Testis (tissue), 5 donors: ENCODE measurements at places on chromosomes 4 and X.

DNA sequence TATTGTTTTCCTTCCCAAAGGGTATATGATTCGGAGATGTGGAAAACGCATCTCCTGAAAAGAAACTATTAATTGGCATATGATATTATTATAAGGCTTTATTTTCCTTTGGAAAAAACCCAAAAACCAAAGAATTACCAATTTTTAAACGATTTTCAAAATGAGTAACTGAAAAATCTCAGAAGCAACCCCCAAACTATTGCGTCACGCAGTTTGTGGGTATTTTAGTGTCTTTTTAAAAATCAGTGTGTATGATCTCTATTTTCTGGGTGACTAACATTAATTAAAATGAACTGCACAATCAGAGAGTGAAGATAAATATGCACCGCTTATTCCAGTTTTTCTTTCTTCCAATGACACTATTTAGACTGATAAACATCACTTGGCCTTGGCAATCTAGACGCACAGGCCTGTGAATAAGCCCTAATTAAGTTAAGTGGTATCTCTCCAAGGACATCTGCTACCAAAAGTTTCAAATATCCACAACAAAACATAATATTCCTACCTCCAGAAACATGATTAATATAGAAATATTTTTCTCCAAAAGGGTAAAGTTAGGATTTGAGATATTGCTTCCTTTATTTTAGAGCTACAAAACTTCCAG lies 511.5 kb upstream of the FAM241A start:
- DNase-seq = no peak

GRCh38 chrX:41946989-41947612 lies 23.7 kb upstream of the CASK start:
- DNase-seq = no peak

DNA sequence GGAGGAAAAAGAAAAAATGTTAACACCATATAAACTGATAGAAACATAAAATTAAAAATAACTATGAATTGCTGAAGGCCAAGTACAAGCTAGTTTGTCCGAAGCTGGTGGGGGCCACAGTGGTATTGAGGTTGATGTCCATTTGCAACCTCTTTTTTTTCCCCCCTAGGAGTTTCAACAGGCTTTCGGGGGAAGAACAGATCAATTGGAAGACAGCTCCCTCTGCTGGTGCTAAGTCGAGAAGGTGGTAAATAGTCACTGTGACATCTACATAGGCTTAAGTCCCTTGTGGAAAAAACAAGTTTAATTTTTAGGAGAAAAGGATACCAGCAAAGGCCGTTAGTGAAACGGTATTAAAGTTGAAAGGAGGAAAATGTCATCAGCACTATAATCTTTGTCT lies 115.7 kb upstream of the ZXDA start:
- DNase-seq = peak; percentile 38

- no peak for DNase-seq
Observed at GRCh38 chr4:61553557-61554125, 353.5 kb downstream of the ADGRL3 start.

GRCh38 chr4:108008721-108009120 lies 19.0 kb downstream of the HADH start:
- DNase-seq = no peak

- no peak for DNase-seq
Observed at GRCh38 chr4:11011249-11011648, 326.7 kb upstream of the CLNK start.

DNA sequence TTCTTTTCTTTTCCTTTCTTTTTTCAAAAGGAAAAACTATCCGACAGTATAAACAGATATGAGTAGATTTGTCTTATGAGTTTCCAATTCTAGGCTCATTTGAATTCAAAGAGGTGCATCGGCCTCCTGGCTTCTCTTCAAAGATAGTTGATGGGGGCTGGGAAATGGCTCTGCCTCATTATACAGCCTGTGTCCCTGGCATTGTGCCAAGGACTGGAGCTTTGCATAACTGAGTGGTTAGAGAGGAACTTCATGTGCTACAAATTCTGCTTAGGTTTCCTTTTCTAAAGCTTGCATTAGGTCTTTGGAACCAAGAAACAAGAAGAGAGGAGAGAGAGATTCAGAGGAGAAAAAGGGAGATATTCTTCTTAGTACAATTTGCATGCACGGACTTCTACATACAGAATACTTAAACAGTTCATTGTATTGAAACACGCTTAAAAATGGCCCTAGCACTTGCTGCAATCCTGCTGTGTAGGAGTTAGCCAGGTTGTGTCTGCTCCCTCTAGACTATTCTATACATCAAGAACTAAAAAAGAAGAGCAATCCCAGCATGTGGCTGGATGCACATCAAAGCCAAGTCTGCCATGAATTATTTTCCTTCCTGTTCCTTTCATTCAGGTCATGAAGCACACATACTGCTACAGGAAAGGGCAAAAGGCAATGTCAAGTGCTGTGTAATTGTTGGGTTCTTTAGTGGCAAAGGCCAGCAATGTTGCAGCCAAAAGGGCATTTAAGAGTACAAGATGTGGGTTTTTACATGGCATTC lies 70.9 kb downstream of the INTS12 start:
- peak; percentile 73 for DNase-seq

- DNase-seq = no peak
Observed at GRCh38 chr4:48028696-48029095, 12.1 kb downstream of the NIPAL1 start.

GRCh38 chr4:88275516-88275915 lies 8.8 kb downstream of the PPM1K start:
- DNase-seq = no peak

GRCh38 chr4:172104539-172104938 lies 291.3 kb downstream of the GALNTL6 start:
- DNase-seq = no peak

GRCh38 chr4:120109406-120109805 lies 42.8 kb upstream of the MAD2L1 start:
- no peak for DNase-seq

- no peak for DNase-seq
Observed at GRCh38 chr4:139808381-139808807, 142.8 kb downstream of the MGST2 start.

GRCh38 chrX:1423215-1423614 lies 29.5 kb downstream of the ASMTL start:
- peak; percentile 7 for DNase-seq

DNA sequence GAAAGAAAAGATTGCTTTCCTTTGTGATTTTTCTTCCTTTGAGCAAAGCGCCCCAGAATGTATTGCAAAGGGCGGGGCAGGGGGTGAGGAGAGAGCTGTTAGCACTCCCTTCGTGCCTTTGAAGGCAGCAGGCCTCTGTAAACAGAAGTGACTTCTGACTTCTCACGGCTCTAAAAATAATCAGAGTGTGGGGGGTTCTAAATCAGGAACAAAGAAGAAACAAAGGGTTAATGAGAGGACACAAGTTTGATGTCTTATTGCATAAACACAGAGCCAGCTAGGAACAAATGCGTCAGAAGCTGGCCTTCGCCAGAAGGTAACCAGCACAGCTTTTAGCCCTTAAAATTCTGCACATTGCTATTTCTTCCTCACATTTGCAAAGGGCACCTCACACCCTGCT lies 626.2 kb downstream of the MID1IP1 start:
- no peak for DNase-seq

DNA sequence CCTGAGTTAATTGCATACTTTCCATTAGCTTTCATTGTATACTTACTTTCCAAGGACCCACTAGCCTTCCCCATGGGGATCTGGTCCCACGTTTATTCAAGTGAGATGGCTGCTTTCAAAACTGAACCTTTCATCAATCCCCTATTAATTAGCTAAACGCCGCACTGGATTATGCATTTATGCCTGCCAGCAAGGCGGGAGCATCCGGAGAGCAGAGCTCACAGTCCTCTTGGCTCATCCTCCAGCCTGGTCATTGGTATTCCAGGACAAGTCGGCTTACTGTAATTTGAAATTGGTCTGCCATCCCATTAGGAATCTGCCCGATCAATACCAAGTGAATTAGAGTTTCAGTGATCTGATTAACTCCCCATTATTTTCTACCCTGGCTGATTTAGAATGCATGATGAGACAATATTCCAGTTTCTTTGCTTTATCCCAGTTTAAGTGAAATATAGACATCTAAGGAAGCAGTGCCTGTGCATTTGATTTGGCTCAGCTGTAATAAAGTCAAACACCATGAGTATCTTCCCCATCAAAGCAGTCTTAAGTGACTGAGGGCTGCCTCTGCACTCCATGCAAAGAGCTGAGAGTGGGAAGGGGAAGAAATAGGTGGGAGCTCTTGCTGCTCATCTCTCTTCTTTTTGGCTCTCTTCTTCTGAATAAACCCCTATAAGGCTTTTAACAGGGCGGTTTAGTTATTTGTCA lies 411.4 kb downstream of the GPAT3 start:
- no peak for DNase-seq

GRCh38 chr4:81965911-81966310 lies 407.9 kb downstream of the HNRNPD start:
- no peak for DNase-seq

DNA sequence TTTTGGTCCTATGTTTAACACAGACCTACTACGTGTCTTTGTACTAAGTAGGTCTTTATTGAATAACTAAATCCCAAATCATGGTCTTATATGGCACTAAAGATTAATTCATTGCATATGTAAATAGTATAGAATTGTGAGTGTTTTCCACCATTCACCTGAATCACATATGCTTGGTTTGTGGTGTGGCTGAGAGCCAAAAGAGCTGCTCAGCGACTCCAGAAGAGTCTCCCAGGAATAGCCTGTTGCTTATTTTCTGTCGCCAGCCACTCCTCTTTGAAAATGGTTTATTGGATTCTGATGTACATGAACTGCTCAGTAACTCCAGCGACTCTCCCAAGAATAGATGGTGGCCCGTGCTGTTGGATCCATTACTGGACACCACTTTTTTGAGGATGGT lies 184.5 kb downstream of the CLCN4 start:
- no peak for DNase-seq

- DNase-seq = no peak
Observed at GRCh38 chrX:51192104-51192503, 140.5 kb upstream of the NUDT10 start.

GRCh38 chr4:73193155-73193554 lies 65.4 kb downstream of the ANKRD17 start:
- DNase-seq = no peak

DNA sequence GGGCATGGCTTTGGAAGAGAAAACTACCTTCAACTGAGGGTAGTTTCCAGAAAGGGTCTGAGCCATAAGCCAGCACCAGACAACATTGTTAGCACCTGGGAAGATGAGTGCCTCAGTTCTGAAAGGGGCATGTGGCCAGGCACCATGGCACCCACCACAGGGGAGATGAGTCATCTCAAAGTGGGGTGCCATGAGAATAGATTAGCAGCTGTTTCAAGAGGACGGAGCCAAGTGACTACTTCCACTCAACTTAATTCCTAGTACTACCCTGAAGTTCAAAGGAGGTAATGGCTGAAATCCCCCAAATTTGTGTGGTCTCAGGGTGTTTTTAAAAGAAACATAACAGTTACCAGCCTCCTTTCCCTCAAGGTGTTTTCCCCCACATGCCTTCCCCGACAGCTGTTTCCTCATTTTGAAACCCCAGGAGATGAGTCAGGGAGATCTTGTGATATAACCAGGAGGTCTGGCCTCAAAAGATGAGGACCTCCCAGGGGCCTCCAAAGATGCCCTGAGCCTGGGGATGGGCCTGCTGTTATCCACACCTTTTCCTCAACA lies 27.8 kb upstream of the FTHL17 start:
- DNase-seq = no peak

GRCh38 chrX:138710866-138711341 lies 613 bp downstream of the FGF13 start:
- peak; percentile 17 for DNase-seq

DNA sequence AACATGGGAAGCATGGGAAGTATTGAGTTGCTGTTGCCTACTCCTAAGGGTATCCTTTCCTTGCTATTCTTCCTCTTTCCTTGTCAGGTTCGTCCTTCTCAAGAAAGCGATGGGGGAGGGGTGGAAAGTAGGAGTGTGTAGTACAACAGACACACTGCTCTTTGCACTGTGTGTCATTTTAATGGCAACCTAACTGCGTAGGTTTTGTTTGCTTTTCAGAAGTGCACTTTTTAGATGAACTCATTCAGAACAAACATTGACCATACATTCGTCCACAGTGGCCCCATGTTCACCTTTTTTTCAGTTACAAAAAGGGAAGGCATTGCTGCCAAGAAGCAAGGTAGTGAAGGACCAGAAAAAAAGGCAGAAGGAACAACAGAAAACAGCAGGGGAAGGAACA lies 10.2 kb upstream of the YIPF6 start:
- DNase-seq = no peak

GRCh38 chr4:168849030-168849675 lies 160.9 kb downstream of the CBR4 start:
- no peak for DNase-seq

- DNase-seq = no peak
Observed at GRCh38 chr4:108170631-108171338, 2.1 kb upstream of the LEF1 start.

DNA sequence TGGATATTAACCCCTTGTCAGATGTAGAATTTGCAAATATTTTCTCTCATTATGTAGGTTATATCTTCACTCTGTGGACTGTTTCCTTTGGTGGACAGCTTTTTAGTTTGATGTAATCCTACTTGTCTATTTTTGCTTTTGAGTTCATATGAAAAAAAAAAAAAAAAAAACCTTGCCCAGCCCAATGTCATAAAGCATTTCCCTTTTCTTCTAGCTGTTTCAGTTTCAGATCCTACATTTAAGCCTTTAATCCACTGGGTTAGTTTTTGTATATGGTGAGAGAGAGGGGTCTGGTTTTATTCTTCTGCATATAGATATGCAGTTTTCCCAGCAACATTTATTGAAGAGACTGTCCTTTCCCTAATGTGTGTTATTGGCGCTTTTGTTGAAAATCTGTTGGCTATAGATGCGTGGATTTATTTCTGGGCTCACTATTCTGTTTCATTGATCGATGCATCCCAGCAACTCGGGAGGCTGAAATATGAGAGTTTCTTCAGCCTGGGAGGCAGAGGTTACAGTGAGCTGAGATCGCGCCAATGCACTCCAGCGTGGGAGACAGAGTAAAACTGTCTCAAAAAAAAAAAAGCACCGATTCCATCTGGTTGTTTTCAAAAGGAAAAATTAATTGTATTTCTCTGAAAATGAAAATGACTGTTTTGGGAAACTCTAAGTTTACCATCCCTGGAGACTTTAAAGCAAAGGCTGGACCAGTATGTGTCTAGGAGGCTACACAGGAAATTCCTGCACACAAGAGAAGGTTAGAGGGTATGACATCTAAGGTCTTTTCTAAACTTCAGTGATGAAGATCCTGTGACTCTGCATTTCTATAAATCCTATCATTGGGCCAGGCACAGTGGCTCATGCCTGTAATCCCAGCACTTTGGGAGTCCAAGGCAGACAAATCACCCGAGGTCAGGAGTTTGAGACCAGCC lies 35.6 kb downstream of the STEEP1 start:
- DNase-seq = no peak

GRCh38 chr4:139986689-139987501 lies 167.1 kb downstream of the MAML3 start:
- DNase-seq = no peak

DNA sequence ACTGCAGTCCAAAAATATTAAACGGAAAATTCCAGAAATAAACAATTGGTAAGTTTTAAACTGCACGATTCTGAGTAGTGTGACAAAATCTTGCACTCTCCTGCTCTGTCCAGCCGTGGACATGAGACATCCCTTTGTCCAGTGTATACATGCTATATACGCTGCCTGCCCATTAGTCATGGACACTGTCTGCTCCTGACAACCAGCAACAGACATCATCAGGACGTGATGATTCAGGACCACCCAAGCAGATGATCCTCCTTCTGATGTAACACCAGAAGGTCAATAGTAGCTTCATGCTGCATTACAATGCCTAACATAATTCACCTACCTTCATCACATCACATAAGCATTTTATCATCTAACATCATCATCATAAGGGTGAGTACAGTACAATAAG lies 36.3 kb downstream of the ATRX start:
- DNase-seq = no peak

GRCh38 chr4:143399113-143399949 lies 62.7 kb downstream of the GAB1 start:
- DNase-seq = no peak
